Cardiac fibroblast (primary cell): ENCODE measurements at places on chromosomes 11 and 22.

GRCh38 chr11:123122341-123122740, 60.4 kb upstream of the HSPA8 start:
- DNase-seq: peak; percentile 75

DNA sequence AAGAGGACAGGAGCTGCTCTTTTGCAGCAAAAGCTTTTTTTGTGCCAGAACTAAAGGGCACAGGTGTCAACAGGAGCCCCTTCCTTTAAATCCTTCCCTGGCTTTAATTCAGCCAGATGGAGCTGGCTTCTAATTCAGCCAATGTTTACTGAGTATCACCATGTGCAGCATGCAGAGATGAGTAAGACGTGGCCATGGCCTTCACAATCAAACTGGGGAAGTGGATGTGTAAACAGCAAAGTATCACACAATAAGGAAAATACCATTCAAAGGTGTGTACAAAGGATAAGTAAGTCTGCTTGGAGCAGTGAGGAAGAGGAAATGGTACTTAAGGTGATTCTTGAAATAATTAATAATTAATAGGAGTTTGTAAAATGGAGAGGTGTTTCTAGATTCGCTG, 243.4 kb downstream of the NXPE2 start:
- no peak for DNase-seq

GRCh38 chr22:27456696-27457503, 344.7 kb downstream of the MN1 start:
- DNase-seq: peak; percentile 73

DNA sequence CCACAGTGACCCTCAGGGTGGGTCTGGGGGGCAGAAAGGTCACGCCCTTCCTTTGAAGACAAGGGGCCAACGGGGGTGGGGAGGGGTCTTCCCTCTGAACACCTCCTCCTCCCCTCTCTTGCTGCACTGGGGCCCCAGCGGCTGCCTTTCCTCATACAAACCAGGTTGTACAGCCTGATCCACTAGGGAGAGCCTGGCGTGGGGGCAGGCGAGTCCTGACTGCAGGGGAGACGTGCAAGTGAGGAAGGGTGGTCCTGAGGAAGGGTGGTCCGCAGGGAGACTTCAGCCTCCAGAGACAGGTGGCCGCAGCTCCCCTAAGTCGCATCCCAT, 43.6 kb upstream of the LINC01488 start:
- DNase-seq: no peak

GRCh38 chr11:91243630-91244029, 981.0 kb upstream of the FAT3 start:
- DNase-seq: peak; percentile 20

- no peak for DNase-seq
Measured at GRCh38 chr11:71333473-71333872, 81.1 kb upstream of the SHANK2 start.

GRCh38 chr11:126853732-126854131, 146.8 kb downstream of the KIRREL3 start:
- no peak for DNase-seq

- DNase-seq: peak; percentile 13
Measured at GRCh38 chr11:121482231-121483129, 29.7 kb upstream of the SORL1-AS1 start.

DNA sequence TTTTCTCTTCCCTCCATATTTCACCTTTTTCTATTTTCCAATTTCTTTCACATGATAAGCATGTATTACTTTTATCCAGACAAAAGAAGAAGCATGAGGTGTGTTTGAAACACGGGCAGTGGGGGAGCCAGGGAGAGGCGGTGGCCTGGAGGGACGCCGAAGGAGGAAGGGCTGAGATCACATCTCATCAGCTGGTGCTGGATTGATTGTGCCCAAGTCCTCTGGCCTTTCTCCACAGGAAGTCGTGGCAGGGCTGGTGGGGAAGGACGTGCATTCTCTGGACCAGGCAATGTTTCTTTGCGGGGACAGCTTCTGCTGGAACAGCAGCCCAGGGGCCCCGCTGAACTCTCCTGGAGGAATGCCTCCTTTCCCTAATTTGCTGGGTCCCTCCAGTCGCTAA, 82.9 kb downstream of the MIAT start:
- no peak for DNase-seq

DNA sequence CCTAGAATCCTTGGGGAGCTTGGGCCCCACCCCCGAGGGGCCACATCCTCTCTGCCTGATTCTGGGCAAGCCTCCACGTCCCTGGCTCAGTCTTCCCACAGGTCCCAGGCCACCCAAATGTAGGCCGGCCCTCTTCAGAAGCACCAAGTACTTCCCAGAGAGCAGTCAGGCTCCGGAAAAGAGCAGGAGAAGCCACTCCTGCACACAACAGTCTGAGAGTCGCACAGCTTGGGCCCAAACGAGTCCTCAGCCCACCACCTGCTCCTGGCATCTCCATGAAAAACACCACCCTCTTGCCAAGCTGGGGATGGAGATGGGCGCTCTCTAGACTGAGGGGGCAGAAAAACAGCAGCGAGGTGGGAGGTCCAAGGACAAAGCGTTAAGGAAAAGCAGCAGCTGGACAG, 15.4 kb downstream of the EHD1 start:
- DNase-seq: peak; percentile 38

- no peak for DNase-seq
Measured at GRCh38 chr11:61315260-61315659, 17.6 kb downstream of the DDB1 start.

DNA sequence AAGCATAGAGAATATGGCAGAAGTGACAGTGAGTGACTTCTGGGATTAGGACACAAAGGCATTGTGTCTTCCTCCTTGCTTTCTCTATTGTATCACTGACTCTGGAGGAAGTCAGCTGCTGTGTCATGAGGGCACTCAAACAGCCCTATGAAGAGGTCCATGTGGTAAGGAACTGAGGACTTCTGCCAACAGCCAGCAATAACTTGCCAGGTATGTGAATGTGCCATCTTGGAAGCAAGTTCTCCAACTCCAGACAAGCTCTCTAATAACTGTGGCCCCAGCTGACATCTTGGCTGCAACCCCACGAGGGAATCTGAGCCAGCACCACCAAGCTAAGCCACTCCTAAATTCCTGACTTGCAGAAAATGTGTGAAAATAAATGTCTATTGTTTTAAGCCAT, 83.6 kb upstream of the ZBED5 start:
- peak; percentile 27 for DNase-seq

DNA sequence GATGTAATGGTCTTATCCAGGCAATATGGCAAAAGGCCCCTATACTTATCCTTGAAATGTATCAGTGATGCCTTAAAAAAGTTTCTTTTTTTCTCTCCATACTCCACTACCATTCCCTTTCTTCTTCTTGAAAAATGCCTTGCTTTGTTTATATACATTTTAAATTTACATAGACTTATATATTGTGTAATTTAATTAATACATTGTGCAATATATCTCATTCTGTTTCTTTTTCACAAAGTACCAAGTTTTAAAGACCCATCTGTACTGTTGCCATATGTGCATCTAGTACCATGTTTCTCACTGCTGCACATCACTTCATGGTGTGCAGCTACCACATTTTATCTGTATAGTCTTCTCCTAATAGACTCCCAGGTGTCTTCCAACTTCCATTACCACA, 7.5 kb downstream of the MMP8 start:
- no peak for DNase-seq

DNA sequence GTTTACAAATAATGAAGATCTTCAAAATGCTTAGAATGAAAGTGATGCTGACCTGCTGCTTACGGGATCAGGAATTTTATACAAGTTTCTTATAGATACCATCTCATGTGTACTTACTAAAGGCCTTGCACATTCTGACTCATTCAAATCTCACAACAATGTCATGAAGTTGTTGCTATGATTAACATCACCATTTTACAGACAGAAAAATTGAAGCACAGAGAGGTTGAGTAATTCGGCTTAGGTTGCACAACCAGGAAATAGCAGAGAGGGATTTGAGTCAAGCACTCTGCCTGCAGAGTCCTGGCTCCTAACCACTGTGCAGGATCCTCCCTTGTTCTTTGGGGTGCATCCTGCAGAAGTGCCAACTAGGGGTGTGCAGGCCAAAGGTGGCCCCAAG, 471.9 kb downstream of the MIAT start:
- peak; percentile 78 for DNase-seq

DNA sequence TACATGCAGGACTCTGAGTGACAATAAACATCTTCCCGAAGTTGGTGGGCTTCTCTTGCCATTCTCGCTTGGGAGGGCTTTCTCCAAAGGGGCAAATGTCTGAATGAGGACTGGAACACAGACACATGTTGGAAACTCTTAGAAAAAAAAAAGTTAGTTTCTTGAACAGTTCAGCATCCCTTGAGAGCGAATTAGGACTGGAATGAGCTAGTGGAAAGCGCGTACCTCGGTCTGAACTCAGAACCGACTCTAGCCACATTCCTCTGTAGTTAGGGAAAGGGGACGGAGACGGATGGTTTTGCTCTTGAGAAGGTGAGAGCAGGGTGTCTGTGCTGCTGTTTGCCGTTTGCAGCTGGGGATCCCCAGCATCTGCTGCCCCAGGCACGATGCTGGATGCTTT, 517.3 kb downstream of the TBC1D22A start:
- no peak for DNase-seq

DNA sequence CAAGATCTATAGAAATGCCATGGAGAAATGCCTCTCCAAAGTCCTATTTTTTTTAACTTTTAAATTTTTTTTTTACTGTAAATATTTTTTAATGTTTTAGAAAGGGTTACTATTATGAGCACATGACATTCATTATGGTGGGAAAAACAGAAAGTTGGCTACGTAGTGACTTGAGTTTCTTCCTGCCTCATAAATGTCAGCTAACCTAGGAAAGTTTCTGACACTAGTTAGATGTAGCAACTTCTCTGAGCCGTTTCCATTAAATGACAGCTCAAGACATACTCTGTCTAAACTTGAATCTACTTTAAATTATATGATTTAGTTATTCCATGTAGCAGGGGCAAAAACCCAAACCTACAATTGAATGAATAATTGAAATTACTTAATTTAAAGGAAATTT, 18.4 kb upstream of the CTSC start:
- DNase-seq: no peak

DNA sequence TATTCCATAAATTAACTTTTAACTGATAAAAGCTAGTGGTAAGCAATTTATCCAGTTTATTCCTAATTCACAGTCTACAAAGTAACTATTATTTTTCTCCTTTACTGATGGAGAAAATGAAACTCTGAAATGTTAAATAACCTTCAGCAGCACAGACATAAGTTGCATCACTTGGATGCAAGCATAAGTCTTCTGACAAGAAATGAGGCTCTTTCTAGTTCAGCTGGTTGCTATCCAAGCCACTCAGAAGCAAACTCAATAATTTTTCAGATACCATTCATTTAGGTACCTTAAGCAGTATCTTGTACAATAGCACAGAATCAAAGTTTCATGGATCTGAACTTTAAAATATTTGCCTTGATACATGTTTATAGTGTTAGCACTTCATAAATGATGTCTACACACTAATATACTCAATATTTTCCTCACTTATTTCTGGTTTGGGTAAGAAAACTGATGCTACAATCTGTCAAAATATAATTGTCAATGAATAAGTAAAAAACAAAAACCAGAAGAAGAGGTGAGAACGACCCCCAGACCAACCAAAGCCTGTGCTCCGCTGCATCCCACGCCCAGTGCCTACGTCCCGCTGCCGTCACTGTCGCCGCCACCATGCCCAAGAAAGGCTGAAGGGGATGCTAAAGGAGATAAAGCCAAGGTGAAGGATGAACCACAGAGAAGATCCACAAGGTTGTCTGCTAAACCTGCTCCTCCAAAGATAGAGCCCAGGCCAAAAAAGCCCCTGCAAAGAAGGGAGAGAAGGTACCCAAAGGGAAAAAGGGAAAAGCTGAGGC, 18.1 kb downstream of the FAM168A start:
- DNase-seq: peak; percentile 14

- DNase-seq: peak; percentile 73
Measured at GRCh38 chr11:57527056-57527631, 3.4 kb downstream of the TIMM10 start.

GRCh38 chr11:37411289-37411688, 813.3 kb upstream of the RAG2 start:
- DNase-seq: no peak

DNA sequence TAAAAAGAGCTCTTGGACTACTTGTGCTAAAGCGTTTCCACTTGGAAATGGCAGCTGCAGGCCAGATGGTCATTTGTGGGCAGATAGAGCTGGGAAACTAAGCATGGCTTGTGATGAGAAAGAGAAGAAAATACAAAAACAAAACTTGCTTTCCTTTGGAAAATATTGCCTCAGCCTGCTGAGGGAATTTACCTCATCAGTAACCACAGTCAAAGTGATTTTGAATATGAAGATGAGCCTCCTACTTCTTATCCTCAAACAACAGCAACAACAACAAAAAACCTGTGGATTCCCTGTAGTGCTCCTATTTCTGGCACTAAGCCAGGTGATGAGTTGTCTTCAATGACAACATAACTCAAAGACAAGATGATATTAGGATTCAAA, 62.7 kb upstream of the FIBIN start:
- peak; percentile 58 for DNase-seq

- DNase-seq: no peak
Measured at GRCh38 chr11:76190376-76190775, 15.9 kb downstream of the WNT11 start.

DNA sequence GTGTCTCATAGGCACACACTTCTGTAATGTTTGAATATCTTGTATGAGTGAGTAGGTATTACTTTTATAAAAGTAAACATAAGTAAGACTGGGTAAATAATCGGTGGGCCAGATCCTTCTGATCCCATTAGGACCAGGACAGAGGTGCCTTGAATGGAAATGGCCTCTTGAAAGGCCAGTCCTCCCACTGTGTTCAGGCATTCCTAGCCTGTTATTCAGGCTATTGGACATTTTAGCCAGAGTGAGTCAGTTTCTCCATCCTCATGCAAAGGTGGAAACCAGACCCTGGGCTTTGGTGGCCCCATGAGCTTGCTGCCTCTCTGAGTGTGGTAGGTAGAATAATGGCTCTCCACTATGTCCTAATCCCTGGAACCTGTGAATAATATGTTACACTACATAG, 34.4 kb downstream of the C11orf96 start:
- peak; percentile 42 for DNase-seq

DNA sequence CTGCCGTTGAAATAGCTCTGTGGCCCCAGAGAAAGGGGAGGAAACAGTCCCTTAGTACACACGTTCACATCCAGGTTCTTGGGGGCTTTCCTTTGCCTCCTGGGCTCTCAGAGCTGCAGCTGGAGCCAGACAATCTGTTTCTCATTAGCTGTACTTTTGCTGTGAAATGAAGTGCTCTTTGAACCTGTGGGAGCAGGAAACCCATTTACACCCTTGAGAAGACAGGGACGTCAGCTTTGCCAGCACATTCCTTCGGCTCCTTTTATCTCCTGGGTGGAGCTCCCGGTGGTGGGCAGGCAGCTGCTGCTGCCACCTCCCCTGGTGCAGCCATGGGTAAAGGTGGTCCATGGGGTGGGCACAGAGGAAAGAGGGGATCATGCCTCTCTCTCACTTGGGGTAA, 80.6 kb upstream of the TIMP3 start:
- peak; percentile 27 for DNase-seq

- no peak for DNase-seq
Measured at GRCh38 chr11:14539982-14540421, 19.8 kb upstream of the PSMA1 start.
